Activated CD4-positive, alpha-beta T cell treated with anti-CD3 and anti-CD28 coated beads, Interleukin-2, amount 10 ng/mL, durations not matched to agents 24 days and 14 days (primary cell): ENCODE measurements at places on chromosomes 6 and 20. TPM values are rescaled to one million over a fixed set of nuclear protein-coding genes. Genes with fewer than 3 reads are reported as not detected.

DNA sequence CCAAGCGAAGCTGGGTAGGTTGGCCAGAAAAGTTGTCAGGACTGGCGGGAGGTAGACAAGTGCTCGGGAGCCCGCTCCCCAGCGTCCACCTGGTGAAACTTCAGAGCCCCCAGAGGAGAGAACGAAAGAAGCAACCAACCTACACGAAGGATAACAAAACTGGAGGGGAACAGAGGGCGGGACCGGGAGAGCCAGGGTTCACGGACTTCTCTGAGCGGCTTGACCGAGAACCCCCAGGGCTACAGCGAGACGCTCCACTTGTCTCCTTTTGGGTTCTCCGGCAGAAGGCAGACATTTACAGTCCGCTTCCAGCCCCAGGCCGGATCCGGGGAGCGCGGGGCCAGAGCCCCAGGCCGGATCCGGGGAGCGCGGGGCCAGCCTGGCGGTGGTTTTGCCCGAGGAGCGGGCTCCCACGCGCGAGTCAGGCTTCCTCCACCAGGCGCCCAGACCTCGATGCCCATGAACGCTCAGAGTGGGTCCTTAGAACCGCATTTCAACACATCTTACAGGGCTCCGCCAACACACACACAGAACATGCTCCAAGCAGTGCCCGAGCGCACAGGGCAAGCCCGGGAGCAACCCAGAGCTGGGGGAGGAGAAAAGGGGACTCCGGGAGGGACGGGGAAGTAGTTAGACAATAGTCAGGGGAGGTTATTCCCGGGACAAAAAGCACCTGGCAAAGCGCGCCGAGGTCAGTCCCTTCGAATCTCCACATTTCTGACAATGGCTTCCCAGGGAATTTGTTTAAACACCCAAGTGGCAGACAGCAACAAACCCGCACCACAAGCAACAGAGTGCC, 1.1 kb downstream of the PTPRK start:
- peak; percentile 84 for DNase-seq

GRCh38 chr20:44113618-44114376, 73.2 kb downstream of the JPH2 start:
- DNase-seq, result no peak

- no peak for DNase-seq
Observed at GRCh38 chr6:110415086-110415916, at the start of gene DDO. Gene DDO (minus strand): TSS chr6:110415575. CDS start chr6:110413462, 2,113 bp downstream.

DNA sequence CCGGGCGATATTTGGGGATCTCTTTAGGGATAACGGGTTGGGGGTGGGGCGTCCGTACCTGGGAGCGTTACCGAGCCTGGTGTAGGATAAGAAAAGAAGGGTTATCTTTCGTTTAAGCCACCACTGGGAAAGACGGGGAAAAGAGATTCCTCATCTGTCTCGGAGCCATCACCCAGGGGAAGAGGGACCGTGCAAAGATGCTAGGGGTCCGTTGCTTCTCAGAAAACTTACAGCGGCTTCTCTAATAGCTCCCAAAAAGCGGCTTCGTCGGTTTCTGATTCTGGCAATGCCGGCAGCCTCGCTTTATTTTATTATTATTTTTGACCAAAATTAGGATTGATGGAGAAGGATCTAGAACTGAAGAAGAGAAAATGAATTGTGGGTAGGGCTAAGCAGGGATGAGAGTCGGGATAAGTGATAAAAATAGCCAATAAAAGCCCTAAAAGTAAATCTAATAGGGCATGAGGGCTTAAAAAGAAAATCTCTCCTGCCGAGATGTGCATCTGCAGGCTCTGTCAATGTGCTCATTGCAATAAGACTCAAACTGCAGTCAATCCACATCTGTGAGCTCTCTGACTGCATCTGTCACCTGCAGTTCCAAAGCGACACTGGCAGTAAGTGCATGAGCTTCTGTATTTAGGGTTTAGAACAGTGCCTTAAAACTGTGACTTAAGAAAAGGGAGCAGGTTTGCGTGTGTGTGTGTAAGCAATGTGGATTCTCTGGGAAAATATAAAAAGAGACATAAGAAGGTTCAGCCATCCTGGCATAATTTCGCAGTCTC, 801 bp downstream of the TBPL1 start:
- peak; percentile 69 for DNase-seq

DNA sequence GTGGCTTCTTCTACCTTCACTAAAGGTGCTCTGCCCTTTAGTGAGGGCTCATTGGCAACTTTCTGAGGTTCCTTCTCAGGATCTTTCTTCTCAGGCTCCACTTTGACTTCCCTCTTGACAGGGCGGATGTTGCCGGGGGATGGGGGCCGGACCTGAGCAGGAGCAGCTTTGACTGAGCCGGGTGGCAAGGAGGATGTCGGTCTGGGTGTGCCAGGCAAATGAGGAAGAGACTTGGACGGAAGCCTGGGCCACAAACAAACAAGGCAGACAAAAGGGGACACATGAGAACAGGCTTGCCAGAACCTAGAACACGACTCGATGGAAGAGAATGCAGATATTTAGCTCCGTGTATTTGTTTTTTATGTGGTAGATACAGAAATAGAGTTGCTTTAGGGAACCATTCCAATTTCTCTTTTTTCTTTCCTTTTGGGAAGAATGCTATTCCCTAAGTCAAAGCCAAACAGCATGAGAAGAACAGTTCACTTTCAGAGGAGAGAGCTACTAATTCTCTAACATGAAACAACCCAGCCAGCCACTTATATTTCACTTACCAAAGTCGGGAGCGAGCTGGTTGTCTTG, 76.2 kb upstream of the BCLAF1 start:
- DNase-seq, result peak; percentile 73

- no peak for DNase-seq
Observed at GRCh38 chr6:108748959-108749358, 99.3 kb upstream of the ARMC2 start.

PTPRT gene
- total RNA-seq, result not detected in 2 replicates

ACTL10 gene
- total RNA-seq, result 3.7 TPM in 2 replicates

MARCKS gene
- total RNA-seq, result 0.05 TPM in 1 of 2 replicates, not detected in the other

B3GAT2 gene
- total RNA-seq, result 0.05 TPM in 1 of 2 replicates, not detected in the other

TNF gene
- total RNA-seq, result 294 and 303 TPM in 2 replicates

MACROD2 gene
- total RNA-seq, result not detected in 2 replicates

ARMH2 gene
- total RNA-seq, result 0.30 and 0.31 TPM in 2 replicates

ZBTB46 gene
- 0.84 and 1.0 TPM in 2 replicates for total RNA-seq

PGK2 gene
- total RNA-seq, result not detected in 2 replicates

SOBP gene
- total RNA-seq, result 0.09 and 0.26 TPM in 2 replicates
